ENCODE measurements at places on chromosomes 6 and 20.

DNA sequence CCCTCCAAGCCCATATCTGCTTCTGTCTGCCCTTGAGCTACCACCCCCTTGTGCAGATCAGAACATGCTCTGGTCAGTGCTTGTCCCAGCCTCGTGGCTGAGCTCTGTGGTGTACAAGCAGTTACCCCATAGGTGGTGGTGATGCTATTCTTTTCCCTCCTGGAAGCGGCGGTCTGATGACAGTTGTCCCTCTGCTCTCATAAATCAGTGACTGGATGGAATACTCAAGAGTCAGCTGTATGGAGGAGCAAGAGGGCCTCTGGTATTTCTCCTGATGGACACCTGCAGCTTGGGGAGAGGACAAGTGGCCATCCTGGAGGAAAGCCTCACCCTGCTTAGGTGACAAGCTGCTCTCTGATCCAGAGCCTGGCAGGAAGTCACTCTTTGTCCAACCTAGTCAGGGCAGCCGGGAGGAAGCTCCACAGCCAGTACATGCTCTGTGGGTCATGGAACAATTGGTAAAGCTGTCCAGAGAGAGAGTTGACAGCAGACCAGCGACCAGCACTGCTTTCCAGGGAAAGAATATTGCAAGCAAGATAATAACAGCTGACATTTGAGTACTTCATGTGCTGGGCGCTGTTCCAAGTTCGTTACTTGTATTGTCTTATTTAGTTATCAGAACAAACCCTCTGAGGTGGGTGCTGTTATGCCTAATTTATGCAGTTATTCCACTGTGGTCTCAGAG is 47.1 kb downstream of the SCAND1 start:
- DNase-seq, result no peak

DNA sequence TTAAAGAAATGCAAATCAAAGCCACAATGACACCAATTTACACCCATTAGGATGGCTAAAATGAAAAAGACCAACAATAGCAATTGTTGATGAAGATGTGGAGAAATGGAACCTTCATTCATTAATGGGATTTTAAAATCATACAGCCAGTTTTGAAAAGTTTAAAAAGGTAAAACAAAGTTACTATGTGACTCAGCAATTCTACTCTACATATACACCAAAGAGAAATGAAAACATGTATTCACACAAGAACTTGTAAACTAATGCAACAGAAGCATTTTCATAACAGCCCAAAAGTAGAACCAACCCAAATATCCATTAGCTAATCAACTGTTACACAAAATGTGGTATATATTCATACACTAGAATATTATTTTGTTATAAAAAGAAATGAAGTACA is 75.7 kb downstream of the PDSS2 start:
- DNase-seq, result no peak

DNA sequence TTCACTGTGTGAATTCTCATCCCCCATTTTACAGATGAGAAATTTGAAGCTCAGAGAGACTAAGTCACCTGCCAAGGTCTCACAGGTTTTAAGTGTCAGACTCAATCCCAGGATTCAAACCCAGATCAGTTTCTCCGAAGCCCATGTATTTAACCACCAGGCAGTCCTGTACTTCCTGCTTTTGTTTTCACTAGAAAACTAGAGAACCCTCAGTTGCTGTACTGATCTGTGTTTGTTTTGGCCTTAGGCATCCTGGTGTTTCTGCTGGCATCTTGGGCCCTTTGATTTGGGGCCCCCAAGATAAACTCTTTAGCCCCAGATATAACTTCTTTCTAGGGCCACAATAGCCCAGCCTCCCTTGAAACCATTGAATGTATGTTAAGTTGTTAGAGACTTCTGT is 36.5 kb downstream of the PPP1R16B start:
- DNase-seq, result no peak

- DNase-seq, result no peak
Measured at GRCh38 chr6:97805596-97805995, 522.6 kb upstream of the MMS22L start.

- DNase-seq, result no peak
Measured at GRCh38 chr20:62806383-62807050, 1.9 kb downstream of the OGFR start.

Data from fibroblast of mammary gland (primary cell).